Cardiac septum (tissue), 1 donor: ENCODE measurements at places on chromosomes 2 and 18.

DNA sequence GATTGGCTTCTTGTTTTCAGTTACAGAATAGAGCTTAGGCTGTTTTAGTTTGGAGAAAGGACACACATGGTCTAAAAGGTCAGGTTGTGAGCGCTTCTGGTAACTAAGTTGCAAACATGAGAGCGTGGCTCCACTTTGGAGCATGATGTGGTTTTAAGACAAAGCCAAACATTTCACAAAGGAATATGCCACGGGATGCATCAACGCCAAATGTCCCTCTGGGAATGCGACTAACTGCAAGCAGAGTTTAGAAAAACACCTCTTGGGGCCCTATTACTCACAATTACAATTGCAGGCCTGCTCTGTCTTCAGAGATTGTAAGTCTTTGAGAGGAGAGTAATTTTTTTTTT is 25.4 kb downstream of the MYO7B start:
- DNase-seq: peak; percentile 31

GRCh38 chr2:233372855-233373254 is 18.6 kb downstream of the DGKD start:
- DNase-seq: no peak

- DNase-seq: no peak
These were observed 80.4 kb upstream of the RAPGEF4 start for GRCh38 chr2:172655091-172655837.

DNA sequence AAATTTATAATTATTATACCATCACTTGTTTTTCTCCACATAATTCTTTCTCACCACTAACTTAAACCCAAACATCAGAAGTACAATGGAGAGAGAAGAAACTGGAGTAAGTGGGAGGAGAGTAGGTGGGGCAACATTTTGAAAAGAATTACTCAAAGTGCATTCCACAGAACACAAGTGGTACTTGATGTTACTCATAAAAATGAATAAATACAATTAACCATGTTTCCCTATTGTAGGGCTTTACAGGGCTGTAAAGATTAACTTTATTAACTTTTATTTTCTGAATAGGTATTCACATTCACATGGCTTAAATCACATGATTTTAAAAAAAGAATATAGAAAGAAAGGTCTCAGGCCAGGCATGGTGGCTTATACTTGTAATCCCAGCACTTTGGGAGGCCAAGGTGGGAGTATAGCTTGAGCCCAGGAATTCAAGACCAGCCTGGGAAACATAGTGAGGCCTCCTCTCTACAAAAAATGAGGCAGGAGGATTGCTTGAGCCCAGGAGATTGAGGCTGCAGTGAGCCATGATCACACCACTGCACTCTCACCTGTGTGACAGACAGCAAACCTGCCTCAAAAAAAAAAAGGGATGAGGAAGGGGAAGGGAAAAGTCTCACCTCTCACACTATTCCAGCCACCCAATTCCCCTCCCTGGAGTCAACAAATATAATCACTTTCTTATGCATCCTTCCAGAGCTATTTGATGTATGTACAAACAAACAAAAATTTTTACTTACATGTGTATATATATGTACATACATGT is 47.1 kb downstream of the KCNG3 start:
- no peak for DNase-seq

- DNase-seq: no peak
These were observed 108.3 kb upstream of the NOSTRIN start for GRCh38 chr2:168694173-168694572.

DNA sequence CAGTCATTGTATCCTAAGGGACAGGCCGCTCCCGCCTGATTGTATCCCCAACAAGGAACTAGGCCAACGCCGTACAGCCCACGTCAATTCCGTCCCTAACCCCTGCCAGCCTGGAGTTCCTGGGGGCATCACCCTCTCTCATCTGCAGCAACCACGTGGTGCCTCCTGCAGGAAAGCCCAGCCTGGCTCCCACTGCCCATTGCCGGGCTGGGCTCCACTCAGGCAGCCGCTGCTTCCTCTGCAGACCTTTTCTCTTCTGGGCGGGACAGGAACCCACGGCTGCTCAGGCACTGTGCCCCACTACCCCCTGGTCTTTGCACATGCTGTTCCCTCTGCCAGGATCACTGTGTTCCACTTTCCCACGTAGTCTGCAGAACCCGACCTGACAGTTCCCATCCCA is 212.2 kb downstream of the TFCP2L1 start:
- no peak for DNase-seq
